Fibroblast of lung (primary cell): ENCODE measurements at places on chromosomes 1 and 21. TPM values are rescaled to one million over a fixed set of nuclear protein-coding genes. Genes with fewer than 3 reads are reported as not detected.

DNA sequence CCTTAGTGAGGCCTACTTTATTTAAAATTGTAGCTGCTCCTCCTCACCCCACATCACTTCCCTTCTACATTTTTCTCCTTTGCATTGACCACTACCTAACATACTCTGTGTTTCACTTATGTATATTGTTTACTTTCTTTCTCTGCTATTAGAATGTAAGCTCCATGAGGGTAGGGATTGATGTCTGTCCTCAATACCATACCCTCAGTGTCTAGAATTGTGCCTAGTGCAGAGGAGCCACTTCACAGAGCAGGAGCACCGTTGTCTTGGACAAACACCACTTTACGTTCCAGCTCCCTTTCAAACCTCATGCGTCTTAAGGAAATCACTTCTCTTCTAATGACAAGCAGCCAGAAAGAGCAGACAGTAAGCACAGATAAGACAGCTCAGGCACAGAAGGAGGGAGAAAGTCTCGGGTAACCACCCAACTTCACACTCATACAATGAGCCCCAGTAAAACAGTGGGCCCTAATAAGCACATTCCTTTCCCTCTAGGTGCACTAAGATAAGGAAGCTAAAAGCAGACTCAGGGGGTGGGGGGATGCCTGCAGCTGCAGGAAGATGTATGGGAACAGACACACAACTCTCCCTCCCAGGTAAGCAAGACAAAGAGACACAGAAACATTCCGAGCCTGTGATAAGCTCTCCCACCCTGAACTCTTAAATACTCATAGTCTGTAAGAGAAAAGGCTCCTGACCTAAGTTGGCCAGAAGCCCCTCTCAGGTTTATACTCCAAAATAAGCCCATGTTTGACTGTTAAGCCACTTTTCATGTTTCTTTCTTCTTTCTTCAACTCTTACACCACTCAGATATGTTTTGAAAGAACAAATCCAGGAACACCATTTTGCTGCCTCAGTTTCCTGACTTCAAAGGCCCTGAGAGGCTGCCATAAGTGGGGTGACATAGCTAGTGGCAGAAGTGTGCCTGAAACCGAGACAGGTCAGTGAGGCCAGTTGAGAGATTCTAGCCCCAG lies 7.1 kb upstream of the PLEKHM2 start:
- no peak for DNase-seq

Gene APCS
- not detected in 2 replicates for total RNA-seq

- DNase-seq = peak; percentile 96
Observed at GRCh38 chr1:222754366-222755139, 17.6 kb downstream of the FAM177B start.

DNA sequence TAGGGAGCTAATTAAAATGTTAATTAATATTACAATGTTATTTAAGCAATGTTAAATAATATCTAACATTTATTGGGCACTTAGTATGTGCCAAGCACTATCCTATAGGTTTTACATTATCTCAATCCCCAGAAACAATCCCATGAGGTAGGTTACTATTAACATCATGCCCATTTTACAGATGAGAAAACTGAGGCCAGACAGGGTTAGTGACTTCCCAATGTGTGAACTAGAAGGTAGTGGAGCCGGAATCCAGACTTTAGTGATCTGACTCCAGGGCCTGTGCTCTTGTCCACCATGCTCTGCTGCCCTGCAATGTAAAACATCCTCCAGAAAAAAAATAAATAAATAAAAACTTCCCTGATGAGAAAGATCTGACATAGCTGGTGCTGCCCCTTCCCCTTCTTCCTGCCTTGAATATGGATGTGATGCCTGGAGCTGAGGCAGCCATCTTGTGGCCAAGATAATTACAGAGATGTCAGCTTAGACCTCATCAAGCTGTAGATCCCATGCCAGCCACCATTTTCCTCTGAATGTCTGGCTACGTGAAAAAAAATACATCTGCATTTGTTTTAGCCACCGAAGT lies 7.6 kb upstream of the CELA2A start:
- DNase-seq = no peak

DNA sequence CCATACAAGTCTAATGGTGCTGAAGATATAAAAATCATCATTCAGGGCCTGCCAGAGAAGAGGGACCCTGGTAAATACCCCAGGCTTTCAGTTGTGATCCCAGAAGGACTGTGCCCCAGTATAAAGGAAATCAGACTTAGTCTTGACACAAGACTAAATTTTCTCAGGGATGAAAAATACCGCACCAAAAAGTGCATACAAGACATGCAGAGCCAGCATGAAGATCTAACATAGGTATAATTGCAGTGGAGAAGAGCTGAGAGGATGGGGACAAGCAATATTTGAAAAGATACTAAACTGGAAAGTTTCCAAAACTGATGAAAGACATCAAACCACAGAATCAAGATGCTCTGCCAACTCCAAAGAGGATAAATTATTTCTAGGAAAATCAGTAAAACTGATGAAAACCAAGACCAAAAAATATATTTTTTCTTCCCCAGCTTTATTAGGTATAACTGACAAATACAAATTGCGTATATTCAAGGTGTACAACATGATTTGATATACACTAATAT lies 17.7 kb upstream of the SIM2 start:
- DNase-seq = no peak

Gene FNDC5
- total RNA-seq = 0.33 and 1.0 TPM in 2 replicates

Gene KRTCAP2
- 122 and 125 TPM in 2 replicates for total RNA-seq

DNA sequence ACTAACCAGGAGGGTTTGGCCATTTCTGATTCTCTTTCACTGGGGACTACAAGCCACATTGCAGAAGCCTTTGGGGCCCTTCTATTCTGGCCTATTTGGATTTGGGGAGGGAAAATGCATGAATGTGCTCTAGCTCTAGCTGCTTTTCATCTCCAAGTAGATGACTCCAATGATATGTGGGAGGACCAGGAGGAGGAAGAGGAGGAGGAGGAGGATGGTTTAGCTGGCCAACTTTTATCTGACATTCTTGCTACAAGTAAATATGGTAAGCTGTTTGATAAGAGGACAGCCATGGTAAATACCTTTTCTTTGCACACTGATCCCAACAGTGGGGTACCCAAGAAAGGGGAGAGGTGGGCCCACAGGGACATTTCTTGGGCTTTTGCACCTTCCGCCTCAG lies 14.0 kb upstream of the SHISA4 start:
- DNase-seq = no peak

GRCh38 chr21:46605767-46606426 lies 1.0 kb upstream of the S100B start:
- DNase-seq = no peak

Gene TTC39A
- 0.51 and 1.5 TPM in 2 replicates for total RNA-seq

Gene S100A6
- total RNA-seq = 2,061 and 4,042 TPM in 2 replicates

DNA sequence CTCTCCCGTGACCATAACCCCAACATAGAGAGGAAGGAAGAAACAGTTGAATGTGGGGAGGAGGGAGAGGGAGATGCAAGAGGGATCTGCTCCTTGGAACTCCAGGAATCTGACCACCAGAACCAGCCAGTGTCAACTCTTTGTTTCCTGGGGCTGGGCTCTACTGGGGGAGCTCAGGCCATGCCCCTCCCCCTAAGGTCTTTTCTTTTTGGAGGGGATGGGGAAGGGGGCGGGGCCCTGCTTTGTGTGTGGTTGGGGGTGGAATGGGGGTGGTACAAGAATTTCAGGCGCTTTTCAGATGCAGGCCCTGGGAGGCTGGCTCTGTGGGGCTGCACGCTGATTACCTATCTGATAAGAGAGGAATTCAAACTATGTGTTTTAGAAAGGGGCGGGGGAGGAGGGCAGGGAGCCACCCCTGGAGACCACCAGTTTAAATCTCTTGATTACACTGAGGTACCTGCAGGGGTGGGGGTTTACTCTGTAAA lies 8.3 kb downstream of the LIN28A start:
- DNase-seq = no peak

GRCh38 chr1:205878026-205878425 lies 28.1 kb upstream of the PM20D1 start:
- no peak for DNase-seq

DNA sequence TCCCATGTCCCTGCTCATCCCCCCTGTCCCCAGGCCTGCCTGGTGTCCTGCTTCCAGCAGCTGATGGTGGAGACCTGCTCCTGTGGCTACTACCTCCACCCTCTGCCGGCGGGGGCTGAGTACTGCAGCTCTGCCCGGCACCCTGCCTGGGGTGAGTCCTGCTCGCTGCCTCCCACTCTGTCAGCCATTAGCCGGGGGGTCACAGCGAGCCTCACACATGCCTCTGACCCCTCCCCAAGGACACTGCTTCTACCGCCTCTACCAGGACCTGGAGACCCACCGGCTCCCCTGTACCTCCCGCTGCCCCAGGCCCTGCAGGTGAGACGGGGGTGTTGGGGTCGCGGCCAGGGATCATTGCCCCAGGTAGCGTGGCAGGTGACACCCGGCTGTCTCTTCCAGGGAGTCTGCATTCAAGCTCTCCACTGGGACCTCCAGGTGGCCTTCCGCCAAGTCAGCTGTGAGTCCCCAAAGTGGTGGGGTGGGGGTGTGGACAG lies 10.0 kb downstream of the SCNN1D start:
- DNase-seq = peak; percentile 27

GRCh38 chr21:39452207-39452969 lies 618 bp downstream of the SH3BGR start:
- DNase-seq = peak; percentile 60

GRCh38 chr1:59506952-59507351 lies 210.1 kb downstream of the FGGY start:
- DNase-seq = peak; percentile 67

Gene F11R
- 0.66 and 2.1 TPM in 2 replicates for total RNA-seq

DNA sequence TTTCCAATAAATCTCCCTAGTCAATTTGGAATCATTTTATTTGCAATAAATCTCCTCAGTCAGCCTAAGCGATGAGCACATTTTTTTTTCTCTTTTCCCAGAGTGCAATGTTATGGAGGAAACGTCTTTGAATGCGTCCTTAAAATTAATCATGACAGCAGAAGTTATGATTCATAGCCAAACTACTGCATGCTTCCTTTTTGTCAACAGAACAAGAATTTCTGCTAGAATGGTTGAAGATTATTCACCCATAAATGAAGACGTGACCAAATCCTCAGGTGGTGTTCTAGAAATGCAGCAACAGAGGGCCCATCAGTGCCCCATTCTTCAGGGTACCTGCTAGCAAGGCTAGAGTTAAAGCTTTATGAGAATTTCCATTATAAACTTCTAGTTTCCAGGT lies 407.9 kb upstream of the PKN2 start:
- DNase-seq = peak; percentile 37

DNA sequence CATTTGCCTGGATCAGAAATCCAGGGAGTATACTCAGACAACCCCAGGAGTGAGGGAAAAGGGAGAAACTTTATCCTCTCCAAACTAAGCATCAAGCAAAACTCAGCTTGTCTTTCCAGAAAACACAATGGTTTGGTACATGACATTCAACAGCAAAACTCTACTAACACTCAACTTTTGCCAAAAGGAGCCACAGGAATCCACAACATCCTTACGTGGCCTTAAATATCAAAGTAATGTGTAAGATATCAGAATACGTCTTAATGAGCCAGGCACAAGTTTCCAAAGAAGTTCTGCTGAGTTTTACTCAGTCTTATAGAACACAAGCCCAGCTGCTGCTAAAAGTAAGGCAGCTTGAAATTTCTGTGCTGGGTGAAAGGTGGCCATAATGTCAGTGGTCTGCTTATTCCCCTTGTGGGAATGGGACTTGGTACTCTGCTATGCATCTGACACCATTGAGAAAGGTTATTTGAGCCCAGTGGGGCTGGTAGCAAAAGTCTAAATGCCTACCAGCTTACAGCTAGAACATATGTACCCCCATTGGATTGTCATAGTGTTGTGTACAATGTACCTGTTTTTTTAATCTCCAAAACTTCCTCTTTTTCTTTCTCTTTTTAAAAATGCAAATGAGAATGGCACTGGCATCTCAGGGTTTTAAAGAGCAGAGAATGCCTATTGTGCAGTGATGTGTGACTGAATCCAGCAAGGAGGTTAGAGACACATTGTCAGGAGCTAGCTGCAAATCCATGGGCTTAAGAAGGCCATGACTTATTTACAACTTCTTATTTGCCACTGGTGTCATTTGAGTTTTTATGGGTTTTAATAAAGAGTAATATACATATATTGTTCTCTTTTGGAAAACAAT lies 62.0 kb upstream of the ST6GALNAC3 start:
- peak; percentile 21 for DNase-seq

DNA sequence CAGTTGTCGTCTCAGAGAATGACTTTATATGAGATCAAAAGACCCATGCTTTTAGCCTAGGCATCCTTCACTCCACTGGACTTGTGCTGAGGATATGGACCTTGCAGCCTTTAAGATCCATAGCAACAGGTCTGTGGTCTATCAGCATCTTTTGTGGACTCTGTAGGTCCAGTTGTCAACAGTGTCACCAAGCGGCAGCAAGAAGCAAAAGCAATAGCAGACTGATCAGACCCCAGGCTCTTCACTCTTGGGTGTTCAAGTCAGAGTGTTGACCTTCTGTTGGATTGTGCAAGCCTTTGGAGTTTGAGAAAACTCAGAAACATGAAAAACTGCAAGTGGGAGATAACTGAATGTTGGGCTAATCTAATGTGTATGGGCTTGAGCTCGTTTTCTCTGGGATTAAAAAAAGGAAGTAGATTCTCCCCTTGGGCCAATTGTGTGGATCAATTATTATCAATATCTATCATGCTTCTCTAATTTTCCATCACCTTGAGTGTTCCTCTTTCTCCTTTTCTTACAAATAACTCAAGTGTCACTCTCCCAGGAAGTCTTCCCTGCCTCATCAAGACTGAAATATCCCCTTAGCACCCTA lies 144.2 kb downstream of the LYPLAL1 start:
- peak; percentile 42 for DNase-seq

DNA sequence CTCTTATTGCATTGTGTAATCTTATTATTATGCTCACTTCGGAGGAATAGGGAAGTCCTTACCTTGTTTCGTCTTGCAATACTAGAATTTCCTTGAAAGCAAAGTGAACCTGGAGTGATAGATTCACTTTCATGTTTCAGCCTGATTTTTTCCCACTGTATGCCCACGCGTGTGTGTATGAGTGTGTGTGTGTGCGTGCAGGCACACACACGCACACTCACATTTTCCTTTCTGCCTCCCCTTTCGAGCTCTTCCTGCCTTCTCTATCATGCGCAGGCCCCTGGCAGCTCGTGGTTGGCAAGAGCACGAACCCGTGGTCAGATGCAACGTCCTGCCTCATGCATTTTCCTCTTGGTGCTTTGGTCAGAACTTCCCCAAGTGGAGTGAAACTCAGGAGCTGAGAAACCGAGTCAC lies at the start of gene GCSAML:
Gene GCSAML (plus strand): TSS at position 366 of the 414 bp plus-strand sequence. CDS start 58 bp downstream, outside the sequence.
- DNase-seq = no peak

GRCh38 chr1:205843036-205843859 lies 6.7 kb downstream of the PM20D1 start:
- DNase-seq = no peak

Gene ATXN7L2
- 1.5 and 2.0 TPM in 2 replicates for total RNA-seq

Gene DMRTA2
- total RNA-seq = under 0.01 TPM in 1 of 2 replicates, not detected in the other

GRCh38 chr1:182527680-182528079 lies 61.4 kb downstream of the RNASEL start:
- DNase-seq = no peak

Gene SLC44A3
- 6.2 and 9.7 TPM in 2 replicates for total RNA-seq
